ENCODE measurements at places on chromosomes 1 and 21.

DNA sequence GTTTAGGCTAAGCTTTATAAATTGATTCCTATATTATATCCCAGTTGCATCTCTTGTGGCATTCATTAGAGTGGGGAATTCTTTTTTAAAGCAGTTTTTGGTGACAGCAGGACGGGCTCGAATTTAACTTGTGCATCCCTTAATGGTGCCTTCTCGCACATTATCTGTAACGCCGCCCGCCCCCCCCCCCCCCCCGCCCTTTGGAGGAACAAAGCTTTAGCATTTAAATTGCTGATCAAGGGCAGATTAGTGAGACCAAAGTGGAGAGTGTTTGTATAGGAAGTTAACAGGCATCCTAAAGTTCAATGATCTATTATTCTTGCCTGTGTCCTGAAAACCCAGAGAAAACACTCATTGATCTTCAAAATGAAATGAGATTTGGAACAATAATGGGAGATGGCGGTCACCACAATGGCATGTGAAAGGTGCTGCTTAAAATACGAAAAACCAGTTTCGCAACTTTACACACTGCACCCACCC, 2.2 kb downstream of the LMO4 start:
- no peak for DNase-seq

GRCh38 chr1:44839576-44839975, 3.5 kb downstream of the PTCH2 start:
- DNase-seq = no peak

- DNase-seq = no peak
These were observed 15.7 kb downstream of the AVPR1B start for GRCh38 chr1:206101351-206102045.

GRCh38 chr1:163845279-163845678, 523.5 kb downstream of the NUF2 start:
- no peak for DNase-seq

- no peak for DNase-seq
These were observed 68.0 kb downstream of the CD58 start for GRCh38 chr1:116502671-116503314.

- no peak for DNase-seq
These were observed 28.0 kb downstream of the LYPLAL1 start for GRCh38 chr1:219201656-219202055.

DNA sequence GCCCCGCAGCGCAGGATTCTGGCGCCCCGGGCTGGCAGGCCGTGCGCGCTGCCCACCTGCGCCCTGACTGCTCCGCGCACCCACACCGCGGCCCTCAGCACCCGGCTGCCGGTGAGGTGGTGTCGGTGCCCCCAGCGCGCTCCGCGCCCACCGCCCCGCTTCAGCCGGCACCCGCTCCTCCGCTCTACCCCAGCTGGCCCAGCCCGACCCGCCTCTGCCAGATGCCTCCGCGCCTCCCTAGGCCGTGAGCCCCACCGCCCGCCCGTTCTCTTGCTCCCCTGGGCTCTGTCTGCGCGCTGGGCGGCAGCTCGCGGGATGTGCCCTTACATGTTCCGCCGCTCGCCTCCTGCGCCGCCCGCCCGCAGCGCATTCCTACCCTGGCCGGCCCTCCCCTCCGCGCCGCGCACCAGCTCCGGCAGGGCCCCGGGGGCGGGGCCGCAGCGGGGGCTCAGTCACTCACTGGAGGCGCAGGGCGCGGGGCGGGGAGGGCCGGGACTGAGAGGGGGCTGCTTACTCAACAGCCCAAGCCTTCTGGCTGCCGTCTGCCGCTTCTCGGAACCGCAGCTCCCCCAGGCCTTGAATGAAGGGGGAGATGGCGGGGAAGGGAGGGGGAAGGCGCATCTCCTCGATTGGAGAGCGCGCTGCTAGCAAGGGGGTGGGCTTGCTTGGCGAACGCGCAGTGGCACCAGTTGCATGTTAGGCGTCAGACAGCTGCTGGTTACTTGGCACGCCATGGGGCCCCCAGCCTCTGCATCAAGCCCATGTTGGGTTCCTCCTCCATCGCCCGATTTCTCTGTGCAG, at the start of gene PHLDA3:
Gene PHLDA3, minus strand, starts transcription at position 345 of the 801 bp plus-strand sequence. CDS start 402 bp downstream, outside the sequence.
- no peak for DNase-seq

All from liver (tissue), 10 donors.